ENCODE measurements at places on chromosomes 1 and 21. TPM values are rescaled to one million over a fixed set of nuclear protein-coding genes. Genes with fewer than 3 reads are reported as not detected.

DNA sequence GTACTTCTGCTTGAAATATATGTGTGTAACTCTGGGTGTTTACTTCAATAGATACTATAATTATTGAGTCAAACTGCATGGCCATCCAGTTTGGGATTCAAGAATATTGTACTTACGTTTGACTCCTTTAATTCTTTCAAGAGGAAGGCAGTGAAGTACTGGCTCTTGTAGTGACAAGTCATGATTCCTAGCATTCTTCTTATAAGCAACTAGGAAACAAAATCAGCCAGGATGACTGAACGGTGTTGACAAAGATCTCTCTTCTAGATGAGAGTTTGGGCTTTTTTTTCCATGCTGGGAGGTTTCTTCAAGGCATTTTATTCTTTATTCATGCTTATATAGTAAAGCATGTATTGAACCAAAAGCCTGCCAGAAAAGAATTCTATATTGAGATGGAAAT lies 58.3 kb downstream of the CLEC20A start:
- no peak for DNase-seq
- H3K4me3 ChIP-seq, result no peak overlapping the region
- no peaks in the 10 kb centered on the region for H3K27me3 ChIP-seq
- no peaks in the 10 kb centered on the region for H3K36me3 ChIP-seq

DNA sequence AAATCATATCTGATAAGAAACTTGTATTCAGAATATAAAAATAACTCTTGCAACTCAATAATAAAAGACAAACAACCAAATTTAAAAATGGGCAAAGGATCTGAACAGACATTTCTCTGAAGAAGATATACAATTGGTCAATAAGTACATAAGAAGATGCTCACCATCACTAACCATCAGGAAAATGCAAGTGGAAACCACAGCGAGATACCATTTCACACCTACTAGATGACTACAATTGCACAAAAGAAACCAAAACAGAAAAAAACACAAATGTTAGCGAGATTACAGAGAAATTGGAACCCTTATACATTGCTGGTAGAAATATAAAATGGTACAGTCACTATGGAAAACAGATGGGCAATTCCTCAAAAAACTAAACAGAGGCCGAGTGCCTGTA lies 11.5 kb upstream of the ZNF683 start:
- H3K36me3 ChIP-seq, result no peaks in the 10 kb centered on the region
- no peak overlapping the region for H3K4me3 ChIP-seq
- no peaks in the 10 kb centered on the region for H3K27me3 ChIP-seq
- DNase-seq, result no peak
- peaks cover 40% of the 10 kb centered on the region for H3K4me1 ChIP-seq

- no peak overlapping the region for H3K27ac ChIP-seq
- no peaks in the 10 kb centered on the region for H3K27me3 ChIP-seq
- no peak overlapping the region for H3K4me3 ChIP-seq
- no peaks in the 10 kb centered on the region for H3K4me1 ChIP-seq
- H3K36me3 ChIP-seq, result no peaks in the 10 kb centered on the region
Measured at GRCh38 chr1:230052665-230053064, 14.4 kb upstream of the GALNT2 start.

DNA sequence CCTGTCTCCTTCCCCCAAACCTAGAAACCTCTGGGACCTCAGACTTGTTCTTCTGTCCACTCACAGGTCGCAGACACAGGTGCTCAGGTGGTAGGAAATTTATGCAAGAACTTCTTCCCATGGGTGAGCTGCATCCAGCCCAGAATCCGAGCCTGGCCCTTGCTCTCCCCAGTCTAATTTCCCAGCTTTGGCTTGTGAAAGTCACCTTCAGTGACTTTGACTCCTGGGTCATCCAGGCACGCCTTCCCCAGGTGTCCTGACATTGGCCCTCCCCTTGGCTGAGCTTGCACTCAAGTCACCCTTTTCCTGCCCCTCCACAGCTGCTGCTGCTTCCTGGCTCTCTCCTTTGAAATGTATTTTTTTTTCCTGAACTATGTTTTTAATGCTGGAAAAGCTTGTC lies 6.6 kb downstream of the IPO13 start:
- H3K27me3 ChIP-seq, result no peaks in the 10 kb centered on the region
- DNase-seq, result no peak
- peaks cover 10% of the 10 kb centered on the region for H3K36me3 ChIP-seq
- no peak overlapping the region for H3K4me3 ChIP-seq
- no peak overlapping the region for H3K27ac ChIP-seq
- peaks cover 4% of the 10 kb centered on the region for H3K4me1 ChIP-seq

DNA sequence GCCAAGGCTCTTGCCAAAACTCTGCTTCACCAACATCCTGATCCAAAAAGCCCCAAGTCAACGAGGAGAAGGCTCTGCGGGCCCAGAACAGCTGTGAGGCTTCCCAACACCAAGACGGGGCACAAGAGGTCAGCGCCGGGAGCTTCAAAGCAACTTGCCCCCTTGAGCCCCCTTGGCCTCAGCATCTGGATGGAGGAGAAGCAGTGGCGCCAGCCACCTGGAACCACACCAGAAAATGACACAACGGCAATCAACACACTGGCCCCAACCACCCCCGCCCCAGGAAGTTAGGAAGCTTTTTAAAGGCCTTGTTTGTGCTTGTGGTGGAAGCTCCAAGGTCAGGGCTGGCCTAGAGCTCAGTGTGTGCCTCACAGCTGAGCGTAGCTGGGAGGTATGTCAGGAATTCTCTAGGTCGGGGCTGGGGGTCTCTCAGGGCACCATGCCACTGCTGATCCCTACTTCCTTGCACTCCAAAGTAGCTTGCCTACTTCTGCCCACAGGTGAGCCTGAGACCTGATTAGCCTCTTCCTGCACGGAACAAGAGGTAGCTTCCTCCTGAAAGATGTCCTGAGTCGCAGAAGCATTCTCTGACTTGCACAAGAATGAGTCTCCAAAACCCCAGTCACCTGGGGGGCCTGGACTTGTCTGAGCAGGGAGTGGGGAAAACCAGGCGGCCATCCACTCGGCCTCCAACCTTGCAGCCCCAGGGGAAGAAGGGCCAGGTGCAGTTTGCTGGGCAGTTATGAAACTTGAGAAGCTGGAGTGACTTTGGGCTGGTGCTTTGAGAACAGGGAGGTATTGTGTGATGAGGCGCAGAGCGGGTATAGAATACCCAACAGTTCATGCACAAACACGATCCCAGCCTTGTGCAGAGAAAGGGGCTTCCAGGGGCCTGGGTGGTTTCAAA lies 9.7 kb upstream of the SRP9 start:
- H3K4me3 ChIP-seq, result no peak overlapping the region
- no peaks in the 10 kb centered on the region for H3K27me3 ChIP-seq
- no peaks in the 10 kb centered on the region for H3K36me3 ChIP-seq
- H3K27ac ChIP-seq, result no peak overlapping the region
- no peak for DNase-seq
- H3K4me1 ChIP-seq, result no peaks in the 10 kb centered on the region

KLHDC9 gene
- 0.49 TPM for total RNA-seq

DNA sequence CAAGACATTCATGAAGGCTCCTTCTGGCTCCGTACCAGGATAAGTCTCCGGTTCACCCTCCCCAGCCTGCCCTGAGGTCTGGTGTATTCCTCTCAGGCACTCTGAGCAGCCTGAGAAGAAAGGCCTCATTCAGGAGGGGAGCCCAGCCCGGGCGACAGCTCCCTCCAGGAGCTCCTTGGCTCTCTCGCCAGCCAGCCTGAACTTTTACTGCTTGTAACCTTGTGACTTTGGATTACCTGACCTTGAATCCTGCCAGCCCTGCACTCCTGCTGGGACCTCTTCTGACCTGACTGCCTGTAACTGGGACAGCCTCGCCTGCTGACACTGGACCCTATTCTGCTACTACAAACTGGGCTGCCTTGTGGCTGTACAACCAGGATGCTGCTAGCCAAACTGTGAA lies 65.8 kb downstream of the CD34 start:
- no peak for DNase-seq
- H3K4me3 ChIP-seq, result no peak overlapping the region
- peaks cover 13% of the 10 kb centered on the region for H3K36me3 ChIP-seq
- H3K27ac ChIP-seq, result no peak overlapping the region
- peaks cover 67% of the 10 kb centered on the region for H3K4me1 ChIP-seq

DNA sequence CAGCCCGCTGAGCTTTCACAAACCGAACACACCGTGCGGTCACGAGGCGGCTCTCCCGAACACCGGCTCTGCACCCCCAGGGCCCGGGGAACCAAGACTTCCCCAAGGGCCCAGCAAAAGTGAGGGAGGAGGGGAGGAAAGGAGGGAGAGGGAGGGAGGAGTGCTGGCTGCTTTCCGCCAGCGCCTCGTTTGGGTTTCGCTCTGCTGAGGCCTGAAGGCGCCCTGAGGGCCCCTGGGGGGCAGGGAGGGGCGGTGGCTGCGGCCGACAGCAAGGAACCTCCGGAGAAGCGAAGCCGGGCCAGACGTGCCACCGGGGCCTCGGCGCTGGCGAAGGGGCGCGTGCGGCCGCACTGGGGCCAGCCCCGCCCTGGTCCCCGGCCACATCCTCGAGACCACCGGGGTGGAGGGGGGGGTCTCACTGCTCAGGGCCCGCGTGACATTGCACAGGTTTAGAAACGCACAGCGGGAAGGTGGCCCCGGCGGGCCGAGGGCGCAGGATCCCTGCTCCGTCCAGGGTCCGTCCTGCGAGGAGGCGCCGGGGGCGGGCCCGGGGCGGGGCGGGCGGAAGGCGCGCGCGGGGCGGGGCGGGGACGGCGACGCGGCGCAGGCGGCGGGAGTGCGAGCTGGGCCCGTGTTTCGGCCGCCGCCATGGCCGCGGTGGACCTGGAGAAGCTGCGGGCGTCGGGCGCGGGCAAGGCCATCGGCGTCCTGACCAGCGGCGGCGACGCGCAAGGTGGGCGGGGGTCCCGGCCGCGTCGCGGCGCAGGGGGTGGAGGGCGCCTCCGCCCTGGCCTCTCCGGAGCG lies at the start of gene PFKL:
TSS of gene PFKL (plus strand) at position 596 of the 804 bp plus-strand sequence. CDS start at position 649, 53 bp downstream.
- peak within 1 kb of the TSS; percentile 73 for H3K4me3 ChIP-seq
- H3K36me3 ChIP-seq, result no peaks in the 10 kb centered on the region
- peaks cover 62% of the 10 kb centered on the region for H3K4me1 ChIP-seq
- H3K27ac ChIP-seq, result peak within 1 kb of the TSS; percentile 72
- peak; percentile 51 for DNase-seq

ZNF436 gene
- total RNA-seq, result 6.4 TPM

DNA sequence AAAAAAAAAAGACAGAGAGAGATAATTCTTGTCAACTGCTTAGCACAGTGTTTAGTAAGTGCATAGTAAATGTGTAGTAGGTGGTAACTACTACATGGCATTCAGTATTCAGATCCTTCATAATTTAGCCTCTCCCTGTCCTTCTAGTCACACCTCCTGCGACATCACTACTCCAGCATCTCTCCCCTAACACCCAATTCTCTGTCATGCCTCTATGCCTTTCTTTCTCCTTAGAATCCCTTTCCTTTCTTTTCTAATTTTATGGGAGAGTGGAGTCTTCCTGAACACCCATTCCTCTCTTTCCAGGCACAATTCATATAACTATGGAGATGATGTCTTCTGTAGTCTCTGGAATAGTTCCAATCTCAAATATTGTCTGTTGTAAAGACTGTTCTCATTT lies 3.9 kb upstream of the VPS72 start:
- H3K27me3 ChIP-seq, result no peaks in the 10 kb centered on the region
- no peak overlapping the region for H3K4me3 ChIP-seq
- no peak overlapping the region for H3K27ac ChIP-seq
- H3K4me1 ChIP-seq, result peaks cover 19% of the 10 kb centered on the region
- no peak for DNase-seq

- H3K4me1 ChIP-seq, result no peaks in the 10 kb centered on the region
- peaks cover 6% of the 10 kb centered on the region for H3K36me3 ChIP-seq
- DNase-seq, result peak; percentile 10
- H3K27me3 ChIP-seq, result no peaks in the 10 kb centered on the region
Measured at GRCh38 chr1:179105393-179105792, 23.5 kb downstream of the TOR3A start.

DNA sequence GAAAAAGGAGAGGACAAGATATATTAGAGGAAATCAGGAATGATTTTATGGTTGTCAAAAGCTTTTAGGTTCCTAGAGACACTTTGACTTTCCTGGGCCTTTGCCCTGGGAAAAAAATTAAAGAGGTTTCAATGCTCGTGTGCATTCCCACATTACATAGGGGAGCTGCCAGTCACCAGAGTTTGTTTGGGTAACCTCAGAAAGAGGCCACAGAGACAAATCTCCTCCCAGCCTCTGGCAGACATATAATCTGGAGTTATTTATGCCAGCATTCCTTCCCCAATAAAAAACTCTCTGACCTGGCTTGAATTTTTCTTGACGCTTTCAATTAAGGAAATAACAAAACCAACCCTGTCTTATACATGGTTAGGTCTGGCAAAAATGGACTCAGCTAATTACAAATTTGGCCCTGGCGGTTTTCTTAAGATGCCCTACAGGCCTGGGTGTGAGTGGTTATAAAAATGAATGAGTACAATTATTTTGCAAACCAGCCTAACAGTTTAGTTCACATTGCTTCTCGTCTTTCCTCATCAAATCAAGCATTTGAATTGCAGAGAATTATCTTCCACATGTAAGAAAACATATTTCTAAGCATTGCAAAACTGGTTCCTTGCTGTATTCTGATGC lies 63.7 kb downstream of the WLS start:
- H3K4me1 ChIP-seq, result no peaks in the 10 kb centered on the region
- DNase-seq, result no peak
- no peaks in the 10 kb centered on the region for H3K27me3 ChIP-seq
- no peaks in the 10 kb centered on the region for H3K36me3 ChIP-seq
- H3K4me3 ChIP-seq, result no peak overlapping the region

NBPF19 gene
- total RNA-seq, result 16.6 TPM

DNA sequence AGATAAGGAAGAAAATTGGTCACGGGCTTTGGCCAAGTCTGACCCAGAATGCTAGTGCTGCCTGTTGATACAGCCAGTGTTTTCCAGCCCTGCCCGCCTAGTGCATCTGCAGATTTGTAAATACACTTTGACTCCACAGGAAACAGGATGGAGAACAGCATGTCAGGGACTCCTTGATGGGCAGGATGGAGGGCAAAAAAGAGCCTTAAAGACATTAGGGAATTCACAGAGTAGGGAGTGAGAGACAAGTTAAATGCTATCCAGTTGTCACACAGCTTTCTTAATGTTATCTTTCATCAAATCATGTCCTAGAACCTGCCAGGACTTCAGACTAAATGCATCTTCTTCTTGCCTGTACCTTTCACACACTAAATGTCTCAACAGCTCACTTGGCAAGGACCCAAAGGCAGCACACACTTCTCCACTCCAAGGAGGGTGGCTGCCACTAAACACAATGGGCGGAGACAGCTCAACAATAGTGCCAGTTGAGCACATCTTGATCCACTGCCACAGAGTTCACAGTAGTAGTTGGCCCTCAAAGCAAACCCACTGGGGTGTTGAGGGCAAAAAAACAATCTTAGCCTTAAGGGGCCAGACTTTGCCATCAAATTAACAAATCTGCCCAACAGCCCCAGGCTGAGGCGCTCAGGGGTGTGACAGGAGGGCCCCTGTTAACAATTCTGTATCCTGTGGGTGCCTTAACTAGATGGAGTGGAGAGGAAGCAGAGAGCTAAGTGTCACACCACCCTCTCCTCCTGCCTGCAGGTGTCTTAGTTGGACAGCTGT lies 2.7 kb downstream of the HIVEP3 start:
- DNase-seq, result peak; percentile 56
- peaks cover 68% of the 10 kb centered on the region for H3K4me1 ChIP-seq
- H3K4me3 ChIP-seq, result peak overlapping the region; percentile 7
- H3K27ac ChIP-seq, result no peak overlapping the region
- no peaks in the 10 kb centered on the region for H3K27me3 ChIP-seq
- H3K36me3 ChIP-seq, result no peaks in the 10 kb centered on the region

GRCh38 chr1:105914403-105914802 lies 1142.1 kb upstream of the PRMT6 start:
- H3K4me3 ChIP-seq, result no peak overlapping the region
- H3K27ac ChIP-seq, result no peak overlapping the region
- no peaks in the 10 kb centered on the region for H3K27me3 ChIP-seq
- H3K4me1 ChIP-seq, result no peaks in the 10 kb centered on the region
- DNase-seq, result no peak

Data from CD8-positive, alpha-beta memory T cell (primary cell).